Activated T-cell treated with anti-CD3 and anti-CD28 coated beads, Interleukin-2, amount 50 U/mL, for 48 hours (primary cell): ENCODE measurements at places on chromosomes 3 and 15.

DNA sequence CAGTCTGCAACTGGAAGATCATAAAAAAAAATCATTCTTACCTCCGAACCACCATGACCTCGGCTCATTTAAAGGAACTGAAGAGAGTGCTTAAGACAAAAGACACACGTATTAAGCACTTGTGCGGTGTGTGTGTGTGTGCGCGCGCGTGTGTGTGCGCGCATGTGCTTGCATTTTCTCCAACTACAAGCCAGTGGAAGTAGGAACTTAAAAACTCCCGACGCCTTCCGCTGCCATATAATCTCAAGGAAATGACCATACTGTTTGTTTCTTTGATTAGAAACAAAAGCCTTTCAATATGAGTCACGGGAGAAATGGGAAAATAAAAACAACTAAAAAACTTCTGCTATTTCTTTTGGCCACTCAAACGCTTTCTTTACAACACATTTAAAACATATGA, 32.4 kb downstream of the FRMD4B start:
- DNase-seq: no peak

GRCh38 chr3:107689355-107689754, 166.6 kb downstream of the BBX start:
- DNase-seq: no peak

- DNase-seq: no peak
These were observed 54.0 kb downstream of the TASOR start for GRCh38 chr3:56629047-56629446.

- DNase-seq: no peak
These were observed 132.2 kb upstream of the GOLGA6L4 start for GRCh38 chr15:84103345-84103744.

DNA sequence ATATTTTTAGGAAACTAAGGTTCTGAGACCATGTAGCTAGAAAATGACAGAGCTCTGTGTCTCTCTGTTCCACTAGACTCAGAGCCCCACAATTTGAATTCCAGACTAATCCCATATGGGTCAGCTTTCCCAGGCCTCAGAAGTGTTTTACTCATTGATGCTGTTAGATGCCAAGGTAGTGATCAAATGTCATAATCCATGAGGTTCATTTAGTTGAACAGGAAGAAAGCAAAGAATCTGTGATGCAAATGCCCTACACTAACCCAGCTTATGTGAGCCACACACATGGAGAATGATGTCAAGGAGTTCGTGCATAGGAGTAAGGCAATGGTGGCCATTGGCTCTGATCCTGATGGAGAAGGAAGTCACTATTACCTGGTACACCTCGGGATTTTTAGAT, 363.4 kb upstream of the RARB start:
- no peak for DNase-seq

DNA sequence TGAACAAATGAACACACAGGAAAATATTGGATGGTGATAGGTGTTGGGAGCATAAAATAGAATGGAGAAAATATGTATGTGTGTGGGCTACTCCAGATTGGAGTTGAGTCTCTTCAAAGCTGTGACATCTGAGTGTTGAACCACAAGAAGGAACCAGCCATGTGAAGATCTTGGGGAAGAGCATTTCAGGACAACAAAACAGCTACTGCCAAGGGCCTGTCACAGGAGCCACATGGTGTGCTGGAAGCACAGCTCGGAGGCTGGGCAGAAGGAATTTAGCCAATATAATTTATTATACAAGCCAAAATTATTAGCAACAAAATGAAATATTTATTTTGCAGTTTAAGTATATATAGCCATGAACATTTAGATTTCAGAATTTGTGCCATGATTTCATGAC, 108.3 kb upstream of the FGF7 start:
- no peak for DNase-seq

DNA sequence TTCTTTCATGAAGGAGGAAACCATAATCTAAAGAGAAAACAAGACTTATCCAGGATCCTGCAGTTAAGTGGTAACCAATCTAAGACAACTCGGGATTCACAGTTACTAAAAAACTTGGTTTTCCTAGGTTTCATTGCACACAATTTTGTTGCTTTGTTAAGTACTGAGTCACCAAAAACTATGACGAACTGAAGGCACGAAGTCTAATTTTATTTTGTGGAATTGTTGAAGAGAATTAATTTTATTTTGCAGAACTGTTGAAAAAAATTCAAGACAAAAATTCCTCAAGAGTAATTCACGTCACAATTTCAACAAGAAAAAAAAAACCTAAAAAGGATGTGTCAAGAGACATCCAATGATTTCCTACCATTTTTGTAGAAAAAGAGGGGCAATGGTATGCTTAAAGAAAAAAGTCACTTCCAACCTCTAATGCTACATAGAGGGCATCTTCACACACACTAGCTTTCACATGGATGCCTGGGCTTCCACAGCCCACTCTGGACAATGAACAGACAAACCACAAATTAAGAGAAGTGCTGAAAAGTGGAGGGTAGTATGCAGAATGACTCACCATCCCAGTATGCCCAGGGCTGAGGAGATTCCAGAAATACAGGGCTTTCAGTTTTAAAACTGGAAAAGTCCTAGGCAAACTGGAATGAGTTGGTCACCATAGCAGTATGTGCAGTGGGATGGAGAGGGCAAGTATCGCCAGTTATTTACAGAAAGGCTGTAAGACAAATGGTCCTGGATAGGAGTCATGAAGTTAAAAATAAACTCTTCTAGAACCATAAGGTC, 29.2 kb downstream of the PLOD2 start:
- DNase-seq: no peak

DNA sequence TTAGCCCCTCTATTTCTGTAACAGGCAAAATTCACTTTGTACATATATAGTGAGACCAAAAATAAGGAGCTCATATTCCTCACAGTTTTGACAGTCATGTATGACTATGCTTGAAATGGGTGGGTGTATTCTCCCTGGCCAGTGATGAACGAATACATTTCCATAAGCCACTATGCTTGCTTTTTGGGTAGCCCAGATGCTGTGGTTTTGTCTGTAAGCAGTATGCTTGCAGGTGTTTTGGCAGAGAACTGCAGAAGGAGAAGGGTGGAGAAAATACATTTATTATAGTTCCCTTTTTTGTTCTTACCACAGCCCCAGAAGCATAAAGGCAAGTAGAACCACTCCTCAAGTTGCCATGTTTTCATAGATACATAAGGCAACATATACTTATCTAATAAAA, 131.2 kb downstream of the RBMS3 start:
- DNase-seq: no peak

GRCh38 chr15:73426323-73426994, 16.5 kb upstream of the REC114 start:
- no peak for DNase-seq

DNA sequence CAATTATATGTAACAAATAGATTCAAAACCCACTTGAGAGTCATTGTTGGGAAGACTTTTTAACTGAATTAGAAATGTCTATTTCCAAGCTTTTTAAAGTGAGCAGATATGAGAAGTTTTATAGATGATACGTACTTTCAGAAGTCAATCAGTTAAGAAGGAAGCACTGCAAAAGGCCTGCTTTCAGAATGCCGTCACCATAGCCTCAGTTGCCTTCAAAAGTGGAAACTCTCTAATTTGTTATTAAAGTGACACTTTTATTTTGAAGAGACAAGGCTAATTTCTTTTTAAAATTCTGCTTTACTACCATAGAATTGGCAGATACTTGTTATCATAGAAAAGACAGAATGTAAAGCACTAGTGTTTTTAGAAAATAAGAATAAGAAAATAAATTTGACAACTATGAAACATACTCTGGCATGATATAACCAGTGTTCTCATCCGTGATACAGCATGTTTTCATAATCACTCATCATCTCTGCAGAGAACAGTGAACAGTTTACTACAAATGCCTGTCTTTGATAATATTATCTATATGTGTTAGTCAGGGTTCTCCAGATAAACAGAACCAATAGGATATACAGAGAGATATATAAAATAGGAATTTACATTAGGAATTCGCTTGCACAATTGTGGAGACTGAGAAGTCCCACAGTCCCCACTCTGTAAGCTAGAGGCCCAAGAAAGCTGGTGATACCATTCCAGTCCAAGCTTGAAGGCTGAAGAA, 7.0 kb upstream of the PLD1 start:
- no peak for DNase-seq

GRCh38 chr3:45218578-45219390, 7.3 kb downstream of the TMEM158 start:
- DNase-seq: no peak

DNA sequence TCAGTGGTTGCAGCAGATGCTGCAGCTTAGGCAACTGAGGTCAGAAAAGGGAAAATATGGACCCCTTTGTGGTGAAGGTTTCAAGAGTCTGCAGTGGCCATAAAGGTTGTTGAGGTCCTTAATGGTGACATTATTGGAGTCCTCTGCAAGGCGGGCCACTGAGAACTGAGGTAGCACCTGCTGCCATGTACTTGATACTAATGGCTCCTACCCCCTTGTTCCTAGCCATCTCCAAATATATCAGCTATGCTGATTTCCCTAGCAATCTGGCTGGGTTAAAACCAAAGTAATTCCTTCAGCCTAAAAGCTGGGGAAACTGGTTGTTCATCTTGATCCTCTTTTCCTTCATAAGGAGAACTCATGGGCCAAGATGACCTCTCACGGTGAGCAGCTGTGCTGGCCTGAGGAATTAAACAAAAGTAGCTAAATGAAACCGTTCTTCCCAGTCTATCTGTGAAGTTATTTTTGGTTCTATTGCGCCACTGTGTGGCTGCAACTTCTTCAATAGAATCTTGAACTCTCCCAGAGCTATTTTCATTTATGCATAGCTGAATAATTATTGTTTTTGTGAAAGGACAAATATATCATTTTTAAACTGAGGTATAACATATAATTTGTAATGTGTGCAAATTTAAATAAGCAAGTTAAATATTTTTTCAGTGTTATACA, 76.1 kb upstream of the PLSCR4 start:
- DNase-seq: no peak

- peak; percentile 71 for DNase-seq
These were observed 173.8 kb upstream of the BCL6 start for GRCh38 chr3:187919048-187919447.

GRCh38 chr15:93477188-93477587, 388.2 kb upstream of the RGMA start:
- no peak for DNase-seq

DNA sequence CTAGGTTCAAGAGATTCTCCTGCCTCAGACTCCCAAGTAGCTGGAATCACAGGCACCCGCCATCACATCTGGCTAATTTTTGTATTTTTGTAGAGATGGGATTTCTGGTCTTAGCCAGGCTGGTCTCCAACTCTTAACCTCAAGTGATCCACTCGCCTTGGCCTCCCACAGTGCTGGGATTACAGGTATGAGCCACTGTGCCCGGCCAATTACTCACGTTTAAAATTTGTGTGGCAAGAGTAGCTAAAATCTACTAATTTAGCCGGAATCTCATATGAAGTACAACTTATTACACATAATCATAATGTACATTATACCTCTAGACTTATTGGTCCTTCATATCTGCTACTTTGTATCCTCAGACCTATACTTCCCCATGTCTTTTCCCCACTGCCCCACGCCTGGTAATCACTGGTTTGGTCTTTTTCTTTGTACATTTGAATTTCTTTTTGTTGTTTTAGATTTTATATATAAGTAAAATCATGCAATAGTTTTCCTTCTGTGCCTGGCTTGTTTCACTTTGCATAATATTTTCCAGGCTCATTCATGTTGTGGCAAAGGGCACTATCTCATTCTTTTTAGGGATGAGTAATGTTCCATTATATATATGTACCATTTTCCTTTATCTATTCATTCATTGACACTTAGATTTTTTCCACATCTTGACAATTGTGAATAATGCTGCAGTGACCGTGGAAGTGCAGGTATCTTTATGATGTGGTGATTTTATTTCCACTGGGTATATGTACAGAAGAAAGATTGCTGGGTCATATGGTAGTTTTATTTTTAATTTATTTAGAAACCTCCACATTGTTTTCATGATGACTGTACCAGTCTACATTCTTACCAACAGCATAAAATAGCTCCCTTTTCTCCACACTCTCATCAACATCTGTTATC, 605.0 kb upstream of the CBLB start:
- DNase-seq: peak; percentile 64

- DNase-seq: no peak
These were observed 25.0 kb upstream of the RPP14 start for GRCh38 chr3:58281069-58281468.

- DNase-seq: no peak
These were observed 24.7 kb downstream of the ZBBX start for GRCh38 chr3:167355446-167355845.

DNA sequence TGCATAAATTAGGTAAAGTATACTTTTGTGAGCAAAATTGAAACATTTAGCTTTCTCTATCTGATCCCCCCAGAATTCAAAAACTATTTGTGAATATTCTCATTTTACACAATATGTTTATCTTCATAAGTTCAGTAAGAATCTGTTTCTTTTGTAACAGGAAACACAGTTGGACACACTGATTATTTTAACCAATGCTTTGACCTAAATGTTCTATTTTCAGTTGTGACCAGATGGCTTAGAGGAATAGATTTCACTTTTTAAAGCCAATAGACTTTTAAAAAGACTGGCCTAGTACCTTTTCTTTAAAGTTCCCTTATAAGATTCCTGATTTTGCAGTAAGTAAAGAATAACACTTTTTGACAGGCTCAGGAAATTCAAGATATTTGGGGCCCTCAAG, 74.0 kb upstream of the STRIT1 start:
- DNase-seq: no peak

GRCh38 chr15:72838311-72838731, 54.8 kb upstream of the ADPGK start:
- no peak for DNase-seq

DNA sequence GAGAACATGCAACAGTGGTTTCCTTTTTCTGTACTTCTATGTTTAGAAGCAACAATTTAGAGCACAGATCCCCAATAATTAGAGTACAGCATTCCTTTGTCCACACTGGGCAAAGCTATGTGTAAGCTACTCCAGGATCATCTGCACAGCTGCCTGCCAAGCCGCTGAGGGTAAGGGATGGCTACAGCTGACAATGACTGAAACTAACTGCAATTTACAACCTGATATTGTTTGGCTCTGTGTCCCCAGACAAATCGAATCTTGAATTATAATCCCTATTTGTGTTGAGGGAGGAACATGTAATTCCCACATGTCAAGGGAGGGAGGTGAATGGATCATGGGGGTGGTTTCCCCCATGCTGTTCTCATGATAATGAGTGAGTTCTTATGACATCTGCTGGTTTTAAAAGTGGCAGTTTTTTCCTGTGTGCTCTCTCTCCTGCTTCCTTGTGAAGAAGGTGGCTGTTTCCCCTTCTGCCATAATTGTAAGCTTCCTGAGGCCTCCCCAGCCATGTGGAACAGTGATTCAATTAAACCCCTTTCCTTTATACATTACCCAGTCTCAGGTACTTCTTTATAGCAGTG, 54.8 kb upstream of the TNFSF10 start:
- DNase-seq: no peak

- no peak for DNase-seq
These were observed 5.4 kb upstream of the LINGO1 start for GRCh38 chr15:77637851-77638692.

- no peak for DNase-seq
These were observed 247.8 kb downstream of the ALCAM start for GRCh38 chr3:105614288-105615030.
